CD4-positive, alpha-beta T cell treated with Interleukin-17A for 4 hours (primary cell): ENCODE measurements at places on chromosomes 3 and 15.
A peak's percentile ranks its signal among the peaks of the same experiment; 100 is the strongest.

DNA sequence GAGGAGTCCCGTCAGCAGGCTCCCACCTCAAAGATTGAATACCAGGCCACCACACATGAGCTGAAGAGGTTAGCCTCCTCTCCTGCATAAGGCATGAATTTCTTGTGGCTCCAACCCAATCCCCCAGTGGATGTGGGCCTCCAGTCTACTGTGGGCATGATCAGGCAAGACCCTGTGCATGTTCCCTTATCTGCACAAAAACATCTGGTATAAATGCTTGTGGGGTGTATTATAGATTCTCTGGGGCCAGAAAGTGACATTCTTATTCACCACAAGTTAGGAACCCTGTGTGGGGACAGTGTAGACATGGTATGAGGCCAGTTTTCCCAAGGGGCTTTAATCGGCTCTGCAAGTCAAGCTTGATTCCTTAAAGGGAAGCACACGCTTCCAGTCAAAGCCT, 18.2 kb upstream of the UBP1 start:
- DNase-seq = no peak

DNA sequence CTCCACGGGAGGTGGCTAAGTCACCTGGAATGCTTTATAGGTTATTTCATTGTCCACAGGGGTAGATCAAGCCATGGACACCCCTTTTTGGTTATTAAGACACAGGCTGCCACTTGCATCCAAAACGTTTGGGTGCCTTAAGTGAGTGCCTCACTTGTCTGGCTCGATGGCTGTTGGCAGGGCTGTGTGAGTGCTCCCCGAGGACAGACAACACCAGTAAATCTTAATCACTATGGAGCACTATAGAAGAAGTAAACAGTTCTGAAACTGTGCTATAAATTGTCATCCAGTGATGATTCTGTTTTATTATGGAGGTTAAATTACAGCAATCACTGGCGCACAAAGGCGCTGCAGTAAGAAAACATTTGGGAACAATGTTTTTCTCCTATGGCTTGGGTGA, 215.5 kb downstream of the CACNA2D3 start:
- DNase-seq = no peak

DNA sequence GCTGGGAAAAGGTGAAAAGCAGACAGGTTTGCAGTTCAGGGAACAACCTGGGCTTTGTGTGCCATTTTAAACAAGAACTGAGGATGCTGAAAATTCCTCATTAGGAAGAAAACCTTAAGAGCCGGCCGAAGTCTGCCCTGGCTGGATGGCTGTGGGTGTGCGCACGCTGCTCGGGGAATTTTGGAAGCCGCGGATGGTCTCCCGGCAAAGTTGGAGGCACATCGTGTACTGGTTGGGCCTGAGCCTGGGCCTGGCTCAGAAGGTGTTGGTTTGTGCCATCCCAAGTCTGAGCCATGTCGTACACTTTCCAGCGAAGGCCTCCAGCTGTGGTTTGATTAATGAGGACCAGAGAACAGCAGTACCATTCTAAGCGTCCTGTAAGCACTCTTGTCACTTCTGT, 188.2 kb downstream of the ATP10A start:
- DNase-seq = no peak

DNA sequence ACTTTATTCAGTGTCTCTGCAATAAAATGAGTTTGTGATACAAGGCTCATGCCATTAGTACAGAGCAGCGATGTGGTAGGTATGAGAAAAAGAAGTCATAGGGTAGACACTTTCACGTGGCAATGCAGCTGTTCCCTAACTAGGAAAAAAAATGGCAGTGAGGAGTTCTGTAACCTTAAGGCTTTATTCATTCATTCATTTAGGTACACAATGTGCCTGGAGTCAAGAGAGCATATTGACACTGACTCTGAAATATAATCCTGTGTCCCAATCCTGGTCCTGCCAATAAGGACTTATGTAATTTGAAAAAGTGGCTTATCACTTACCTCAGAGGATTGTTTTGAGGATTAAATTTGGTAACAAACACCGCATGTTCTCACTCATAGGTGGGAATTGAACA, 173.0 kb upstream of the AZI2 start:
- no peak for DNase-seq

DNA sequence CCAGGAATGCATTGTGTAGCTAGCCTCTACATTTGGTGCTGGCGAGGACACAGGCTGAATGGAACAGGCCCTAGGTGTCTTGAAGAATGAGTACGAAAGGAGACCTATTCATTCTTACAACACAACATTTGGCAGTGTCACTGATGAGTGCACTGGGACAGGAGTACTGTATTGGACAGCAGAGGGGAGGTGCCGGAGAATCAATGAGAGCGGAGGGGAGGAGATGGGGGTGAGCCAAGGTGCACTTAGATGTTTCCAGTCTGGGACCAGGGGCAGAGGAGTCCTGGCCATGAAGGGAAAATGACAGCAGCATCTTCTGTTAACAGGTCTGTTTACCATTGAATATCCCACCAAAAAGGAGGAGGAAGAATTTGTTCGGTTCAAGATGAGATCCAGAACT, 53.2 kb downstream of the C3orf20 start:
- no peak for DNase-seq

GRCh38 chr3:12655701-12656100, 8.2 kb downstream of the RAF1 start:
- no peak for DNase-seq

DNA sequence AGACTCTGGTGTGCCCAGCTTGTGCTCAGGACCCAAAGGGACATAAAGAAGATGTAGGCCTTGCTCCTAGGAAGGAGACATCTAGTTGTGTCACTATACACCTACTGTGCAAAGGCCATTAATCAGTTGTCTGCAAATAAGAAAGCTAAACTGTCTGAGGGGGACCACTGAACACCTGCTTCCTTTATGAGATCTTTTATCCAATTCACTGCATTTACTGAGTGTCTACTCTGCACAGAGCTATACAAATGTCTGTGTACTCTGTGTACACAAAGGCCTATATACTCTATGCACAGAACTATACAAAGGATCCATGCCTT, 124.8 kb downstream of the CTNNB1 start:
- no peak for DNase-seq

- no peak for DNase-seq
These were observed 36.3 kb downstream of the SCN11A start for GRCh38 chr3:39015418-39015817.

DNA sequence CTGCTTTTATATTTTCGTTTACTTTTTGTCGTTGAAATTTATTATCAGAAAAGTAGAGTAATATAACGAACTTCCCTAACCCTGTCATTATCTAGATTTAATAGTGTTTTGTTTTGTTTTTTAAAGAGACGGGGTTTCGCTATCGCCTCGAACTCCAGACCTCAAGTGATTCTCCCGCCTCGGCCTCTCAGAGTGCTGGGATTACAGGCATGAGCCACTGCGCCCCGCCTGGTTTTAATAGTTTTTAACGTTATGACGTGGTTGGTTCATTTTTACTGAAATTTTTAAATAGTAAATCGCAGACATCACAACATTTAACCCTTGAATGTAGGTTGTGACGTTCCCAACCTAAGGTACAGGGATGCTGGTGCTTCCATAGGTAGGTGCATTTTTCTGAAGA, 1.0 kb downstream of the NGRN start:
- peak; percentile 19 for DNase-seq

- DNase-seq = no peak
These were observed 2.6 kb downstream of the PCSK6 start for GRCh38 chr15:101486696-101487459.

DNA sequence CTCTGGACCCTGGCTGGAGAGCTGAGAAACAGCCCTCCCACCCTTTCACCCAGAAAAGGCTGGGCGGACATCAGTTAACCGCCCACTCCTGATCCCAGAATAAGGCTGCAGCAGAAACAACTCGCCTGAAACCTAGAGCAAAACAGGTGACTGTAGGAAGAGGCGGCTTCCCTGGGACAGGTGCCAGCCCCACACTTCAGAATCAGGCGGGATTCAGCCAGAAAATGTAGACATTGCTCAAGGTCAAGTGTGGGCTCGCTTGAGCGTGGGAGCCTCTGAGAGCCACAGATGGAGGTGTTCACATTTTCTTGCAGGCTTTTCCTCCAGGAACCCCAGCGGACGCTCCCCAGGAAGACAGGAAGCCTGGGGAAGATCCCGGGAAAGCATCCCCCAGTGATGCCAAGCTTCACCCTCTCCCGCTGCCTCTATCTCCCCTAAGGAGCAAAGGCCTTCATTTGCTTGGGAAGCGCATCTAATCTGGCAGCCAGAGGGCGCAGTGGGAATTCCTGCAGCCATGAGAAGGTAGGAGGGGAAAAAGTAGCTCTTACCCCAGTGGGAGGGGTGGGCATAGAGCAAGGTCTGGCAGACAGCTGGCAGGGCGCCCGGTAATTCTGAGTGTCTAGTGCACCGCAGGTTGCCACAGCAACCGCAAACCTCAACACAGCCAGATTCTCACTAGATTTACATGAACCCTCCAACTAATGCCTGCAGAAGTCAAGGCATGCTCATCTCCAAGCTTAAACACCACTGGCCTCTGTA, 77.7 kb downstream of the OCA2 start:
- DNase-seq = no peak

- DNase-seq = no peak
These were observed 44.5 kb downstream of the GBE1 start for GRCh38 chr3:81716870-81717509.
